IgD-negative memory B cell (primary cell): ENCODE measurements at places on chromosomes 13 and 19. TPM values are rescaled to one million over a fixed set of nuclear protein-coding genes. Genes with fewer than 3 reads are reported as not detected.

Gene GJA3
- 0.33 TPM for polyA plus RNA-seq

Gene MISP3
- polyA plus RNA-seq = 0.16 TPM

Gene ZNF724
- polyA plus RNA-seq = 1.8 TPM

Gene SPINT2
- polyA plus RNA-seq = 167 TPM

Gene MED25
- polyA plus RNA-seq = 54.7 TPM

Gene FLT1
- polyA plus RNA-seq = 0.26 TPM

Gene STARD13
- polyA plus RNA-seq = not detected

Gene PDX1
- not detected for polyA plus RNA-seq

Gene ZNF571
- polyA plus RNA-seq = 6.9 TPM

Gene ZNF497
- 2.1 TPM for polyA plus RNA-seq

Gene CYP4F8
- not detected for polyA plus RNA-seq

Gene PSG1
- not detected for polyA plus RNA-seq
